ENCODE measurements at places on chromosomes 12 and 14. TPM values are rescaled to one million over a fixed set of nuclear protein-coding genes. Genes with fewer than 3 reads are reported as not detected.
A peak's percentile ranks its signal among the peaks of the same experiment; 100 is the strongest.

GRCh38 chr14:92768795-92769194, 20.4 kb upstream of the LGMN start:
- DNase-seq, result no peak

- no peak for DNase-seq
Observed at GRCh38 chr12:51192284-51192671, 19.3 kb upstream of the TFCP2 start.

DNA sequence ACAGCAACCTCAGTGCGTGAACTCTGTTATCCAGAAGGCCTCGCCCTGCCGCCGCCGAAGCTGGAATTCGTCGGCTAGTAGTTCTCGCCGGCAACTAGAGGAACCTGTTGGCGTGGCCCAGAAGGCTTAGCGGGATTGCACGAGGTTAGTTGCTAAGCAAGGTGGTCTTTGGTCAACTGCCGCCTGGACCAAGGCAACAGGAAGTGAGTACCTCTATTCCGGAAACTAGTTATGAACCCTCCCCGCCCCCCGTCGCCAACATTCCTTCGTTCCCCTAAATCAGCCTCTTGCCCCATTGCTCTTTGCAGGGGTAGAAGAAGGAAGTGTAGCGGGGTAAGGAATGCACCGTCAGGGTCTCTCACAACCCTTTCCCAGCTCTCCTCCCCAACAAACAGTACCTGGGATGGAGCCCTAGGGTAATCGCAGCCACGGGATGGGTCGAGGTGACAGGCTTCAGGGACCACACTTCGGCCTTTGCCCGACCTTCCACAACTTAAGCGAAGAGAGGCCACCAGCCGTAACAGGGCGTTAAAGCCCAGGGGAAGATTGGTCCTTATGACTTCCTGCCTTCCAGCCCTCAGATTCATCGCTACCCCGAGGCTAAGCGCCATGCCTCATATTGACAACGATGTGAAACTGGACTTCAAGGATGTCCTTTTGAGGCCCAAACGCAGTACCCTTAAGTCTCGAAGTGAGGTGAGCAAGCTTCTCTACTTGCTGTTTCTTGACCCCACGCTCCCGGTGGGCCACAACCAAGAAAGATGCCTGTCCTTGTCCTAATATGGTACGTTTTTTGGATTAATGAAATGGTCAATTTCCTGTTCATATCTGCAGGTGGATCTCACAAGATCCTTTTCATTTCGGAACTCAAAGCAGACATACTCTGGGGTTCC, at the start of gene GMPR2:
Gene GMPR2 (plus strand): TSS at position 285 of the 893 bp plus-strand sequence. CDS start 325 bp downstream, at position 610.
- peak; percentile 76 for DNase-seq

The SLC5A8 gene
- total RNA-seq, result not detected

The TAS2R30 gene
- 6.0 TPM for total RNA-seq
